GM12865 (cell line): ENCODE measurements at places on chromosomes 7 and 10.

GRCh38 chr10:5195727-5196374 lies 786 bp upstream of the AKR1C4 start:
- DNase-seq, result no peak

GRCh38 chr10:124935946-124936345 lies 6.0 kb upstream of the ZRANB1 start:
- DNase-seq, result no peak

DNA sequence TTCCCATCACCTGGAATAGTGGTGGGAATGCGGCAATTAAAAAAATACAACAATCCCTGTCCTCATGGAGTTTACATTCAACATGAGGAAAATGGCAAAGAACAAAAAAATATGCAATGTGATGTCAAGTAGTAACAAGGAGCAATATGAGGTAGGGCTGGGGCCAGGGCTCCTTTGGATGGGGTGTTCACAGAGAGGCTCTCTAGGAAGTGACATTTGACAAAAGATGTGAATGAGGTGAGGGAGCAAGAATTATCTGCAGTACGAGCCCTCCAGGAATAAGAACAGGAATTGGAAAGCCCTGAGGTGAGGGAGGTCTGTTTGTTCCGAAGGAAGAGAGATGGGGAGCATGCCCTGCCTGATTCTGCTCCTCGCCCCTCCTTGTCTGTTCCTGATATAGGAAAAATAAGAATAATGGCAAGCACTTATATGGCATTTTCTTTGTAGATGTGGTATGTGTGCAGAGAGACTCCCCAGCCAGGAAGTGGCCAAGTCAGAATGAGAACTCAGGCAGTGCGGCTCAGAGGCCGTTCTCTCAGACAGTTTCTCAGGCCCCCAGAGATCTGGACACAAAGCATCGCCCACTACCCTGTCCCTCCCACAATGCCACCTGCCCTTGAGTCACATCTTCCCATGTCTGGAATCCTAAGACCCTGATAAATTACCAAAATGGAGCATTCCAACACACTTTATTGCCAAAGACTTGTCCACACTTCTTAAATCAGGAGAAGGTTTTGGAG lies 105.6 kb downstream of the APBB1IP start:
- DNase-seq, result peak; percentile 72

- no peak for DNase-seq
These were observed 68.5 kb downstream of the CTBP2 start for GRCh38 chr10:125091891-125092290.

GRCh38 chr10:110209926-110210673 lies 2.7 kb downstream of the MXI1 start:
- DNase-seq, result peak; percentile 28

DNA sequence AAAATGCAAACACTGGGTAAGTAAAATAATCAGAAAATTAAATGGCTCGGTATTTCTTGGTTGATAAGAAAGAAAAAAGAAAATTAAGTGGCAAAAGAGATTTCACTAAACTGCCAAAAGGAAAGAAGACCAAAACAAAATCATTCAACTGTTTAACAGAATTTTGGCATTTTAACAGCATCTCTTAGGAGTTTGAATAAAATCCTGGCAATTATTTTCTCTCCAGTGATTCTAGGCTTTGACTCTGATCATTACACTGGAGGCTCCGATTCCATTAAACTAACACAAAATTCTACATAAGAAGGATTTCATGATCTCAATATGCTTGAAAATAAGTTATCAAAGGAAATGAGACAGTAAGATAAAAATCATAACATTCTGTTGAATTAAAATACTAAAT lies 62.3 kb downstream of the ARHGAP21 start:
- no peak for DNase-seq

DNA sequence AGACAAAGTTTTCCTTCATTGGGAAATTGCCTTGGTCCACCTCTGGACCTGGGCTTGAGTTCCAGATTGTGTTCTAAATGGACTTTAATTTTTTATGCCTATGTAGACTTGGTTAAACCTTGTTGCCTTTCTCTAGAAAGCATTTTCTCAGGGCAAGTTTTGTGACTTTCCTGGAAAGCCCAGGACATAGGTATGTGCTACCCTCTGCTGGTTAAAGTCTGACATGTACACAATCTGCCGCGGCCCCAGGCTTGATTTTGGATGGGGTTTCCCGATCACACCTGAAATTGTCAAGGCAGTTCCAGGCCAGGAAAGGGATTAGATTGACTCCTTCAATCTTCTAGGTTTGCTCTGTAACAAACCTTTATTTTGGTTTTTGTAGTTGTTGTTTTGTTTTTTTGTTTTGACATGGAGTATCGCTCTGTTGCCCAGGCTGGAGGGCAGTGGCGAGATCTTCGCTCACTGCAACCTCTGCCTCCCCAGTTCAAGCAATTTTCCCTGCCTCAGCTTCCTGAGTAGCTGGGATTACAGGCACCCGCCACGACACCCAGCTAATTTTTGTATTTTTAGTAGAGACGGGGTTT lies 14.1 kb upstream of the AKR1B10 start:
- DNase-seq, result peak; percentile 58

DNA sequence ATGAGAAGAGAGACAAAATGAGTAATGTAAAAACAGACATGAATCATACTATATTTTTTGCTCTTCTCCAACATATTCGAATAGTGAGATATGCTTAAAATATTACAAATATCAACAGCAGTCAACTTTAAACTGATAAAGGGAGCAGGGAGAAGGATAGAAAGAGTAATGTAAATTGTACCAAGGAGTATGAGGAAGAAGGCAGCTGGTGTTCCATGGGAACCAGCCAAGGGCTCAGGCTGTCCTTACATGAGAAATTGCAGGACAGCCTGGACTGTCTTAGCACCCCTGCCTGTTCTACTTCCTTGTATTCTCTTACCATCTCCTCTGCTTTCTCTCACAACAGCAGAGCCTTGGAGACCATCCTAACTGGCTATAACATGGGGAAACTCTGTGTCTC lies 128.7 kb downstream of the TSPAN12 start:
- DNase-seq, result no peak

DNA sequence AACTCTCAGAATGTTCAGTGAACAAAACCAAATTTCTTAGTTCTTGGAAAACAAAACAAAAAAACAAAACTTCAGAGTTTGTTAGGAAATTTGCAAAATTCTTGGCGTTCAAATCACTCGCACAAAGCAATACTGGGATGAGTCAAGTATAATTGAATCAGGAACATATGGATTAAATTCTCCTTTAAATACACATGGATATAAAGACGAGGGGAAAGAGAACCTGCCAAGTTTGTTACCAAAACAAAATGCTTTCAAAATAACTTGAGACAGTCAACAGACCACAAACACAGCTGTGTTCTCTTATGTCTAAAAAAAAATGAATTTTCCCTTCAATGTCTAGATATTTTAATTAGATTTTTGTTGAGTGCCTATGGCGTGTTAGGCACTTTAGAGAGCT lies 93.5 kb upstream of the MPP7 start:
- DNase-seq, result no peak

GRCh38 chr10:112243713-112244112 lies 39.5 kb upstream of the TECTB start:
- no peak for DNase-seq
